Kasumi-1 (cell line): ENCODE measurements at places on chromosomes 3 and 15.
A peak's percentile ranks its signal among the peaks of the same experiment; 100 is the strongest.

DNA sequence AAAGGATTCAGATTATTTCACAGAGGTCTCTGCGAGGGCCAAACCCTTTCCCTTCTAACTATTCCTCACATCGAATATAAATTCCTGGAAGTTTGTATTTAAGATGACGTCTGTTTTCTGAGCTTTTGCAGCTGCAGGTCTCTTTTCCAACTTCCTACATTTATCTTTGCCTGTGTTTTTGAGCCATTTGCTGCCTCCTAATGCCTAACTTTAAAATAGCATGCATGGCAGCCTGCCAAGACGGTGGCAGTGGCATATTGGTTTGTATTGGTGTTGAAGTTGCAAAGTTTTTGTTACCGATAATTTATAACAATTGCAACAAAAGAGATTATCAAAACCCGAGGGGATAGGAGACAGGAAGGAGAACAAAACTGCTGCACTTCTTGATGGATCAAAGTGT is 187.1 kb upstream of the DNAJC19 start:
- DNase-seq = peak; percentile 67

- DNase-seq = no peak
Observed at GRCh38 chr15:56996093-56996492, 77.6 kb downstream of the TCF12 start.

DNA sequence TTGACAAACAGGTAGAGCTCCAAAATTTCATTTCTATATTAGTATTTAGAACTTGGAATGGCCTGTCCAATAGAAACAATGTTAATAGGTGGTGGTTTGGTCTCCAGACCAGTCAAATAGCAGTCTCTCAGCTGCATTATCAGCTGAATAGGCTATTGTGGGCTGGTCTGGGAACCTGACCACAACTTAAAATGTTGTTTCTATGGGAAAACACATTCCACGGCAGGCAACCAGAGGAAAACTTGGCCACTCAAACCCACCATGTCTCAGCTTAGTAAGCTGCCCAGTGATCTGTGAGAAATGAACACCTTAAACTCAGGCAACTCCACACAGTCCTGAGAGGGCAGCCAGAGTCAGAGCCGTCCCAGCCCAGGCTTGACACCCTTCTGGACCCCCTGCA is 20.4 kb downstream of the FBN1 start:
- DNase-seq = no peak

GRCh38 chr3:112327371-112327951 is 5.5 kb upstream of the CD200 start:
- peak; percentile 97 for DNase-seq

DNA sequence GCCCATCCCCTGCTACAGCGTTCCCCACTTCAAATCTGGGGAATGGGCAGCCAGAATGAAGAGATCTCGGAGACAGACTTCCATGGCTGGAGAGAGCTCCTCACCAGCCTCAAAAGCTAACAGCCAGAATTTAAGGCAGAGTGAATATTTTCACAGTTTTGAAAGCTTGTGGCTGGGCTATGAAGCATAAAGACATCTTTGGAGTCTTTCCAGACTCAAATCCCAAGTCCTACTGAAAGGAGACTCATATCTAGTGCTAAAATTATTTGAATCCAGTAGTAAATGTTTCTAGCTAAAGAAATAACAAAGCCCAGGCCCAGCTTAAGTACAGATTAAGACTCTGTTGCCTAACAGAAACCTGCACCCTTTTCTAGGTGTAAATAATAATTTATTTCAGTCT is 628.4 kb upstream of the ALCAM start:
- DNase-seq = no peak

DNA sequence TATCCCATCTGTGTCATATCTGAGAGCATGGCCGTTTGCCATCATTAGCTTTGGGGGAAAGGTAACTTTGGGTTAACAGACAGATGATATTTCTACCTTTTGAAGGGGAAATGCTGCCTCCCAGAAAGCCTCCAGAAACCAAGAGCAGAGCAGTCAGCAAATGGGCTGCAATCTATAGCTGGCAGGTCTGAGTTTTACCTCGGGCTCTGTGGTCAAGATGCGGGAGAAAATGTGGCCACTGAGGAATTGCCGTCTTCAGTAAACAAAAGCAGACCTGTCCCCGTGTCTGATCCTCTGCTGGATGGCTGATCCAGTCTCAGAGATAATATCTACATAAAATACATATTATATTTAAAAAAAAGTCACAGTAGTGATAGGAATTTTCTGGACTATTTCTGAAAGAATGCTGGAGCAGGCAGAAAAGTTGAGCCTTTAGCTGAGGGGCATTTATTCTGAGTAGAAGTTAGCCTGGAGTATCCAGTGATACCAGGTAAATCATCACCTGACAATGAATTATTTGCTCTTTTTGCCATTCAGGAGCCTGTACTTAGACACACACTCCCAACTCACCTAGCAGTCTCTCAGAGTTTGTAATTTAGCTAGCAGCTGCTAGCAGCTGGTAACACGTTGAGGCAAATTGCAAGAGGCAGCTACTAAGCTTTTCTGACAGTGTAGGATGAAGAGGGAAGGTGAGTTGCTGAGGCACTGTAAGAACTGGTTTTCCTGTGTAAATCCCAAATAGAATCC is 285.3 kb upstream of the RARB start:
- no peak for DNase-seq

DNA sequence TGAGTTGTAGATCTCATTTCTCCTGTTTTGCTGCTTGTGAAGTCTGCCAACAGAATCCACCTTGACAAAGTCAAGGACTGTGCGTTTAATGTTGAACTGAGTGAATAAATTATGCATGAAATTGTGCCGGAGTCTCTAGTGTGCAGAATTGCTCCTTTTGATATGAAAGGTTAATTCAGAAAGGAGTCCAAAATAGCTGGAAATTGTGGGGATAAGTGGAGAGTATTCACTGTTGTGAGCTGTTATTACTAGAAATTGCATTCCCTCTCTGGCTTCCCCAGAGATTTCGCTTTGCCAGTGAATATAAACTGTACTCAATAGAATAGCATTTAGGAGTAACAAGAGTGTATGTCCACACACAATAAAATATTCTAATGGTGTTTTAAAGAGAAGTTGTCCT is 43.1 kb downstream of the SAMMSON start:
- no peak for DNase-seq

GRCh38 chr15:60423537-60423936 is 25.8 kb upstream of the ANXA2 start:
- DNase-seq = peak; percentile 11

- DNase-seq = no peak
Observed at GRCh38 chr3:49671291-49672288, 2.6 kb upstream of the APEH start.

- DNase-seq = no peak
Observed at GRCh38 chr3:182413061-182413460, 380.2 kb upstream of the ATP11B start.

- no peak for DNase-seq
Observed at GRCh38 chr3:36075491-36075890, 304.8 kb upstream of the STAC start.

DNA sequence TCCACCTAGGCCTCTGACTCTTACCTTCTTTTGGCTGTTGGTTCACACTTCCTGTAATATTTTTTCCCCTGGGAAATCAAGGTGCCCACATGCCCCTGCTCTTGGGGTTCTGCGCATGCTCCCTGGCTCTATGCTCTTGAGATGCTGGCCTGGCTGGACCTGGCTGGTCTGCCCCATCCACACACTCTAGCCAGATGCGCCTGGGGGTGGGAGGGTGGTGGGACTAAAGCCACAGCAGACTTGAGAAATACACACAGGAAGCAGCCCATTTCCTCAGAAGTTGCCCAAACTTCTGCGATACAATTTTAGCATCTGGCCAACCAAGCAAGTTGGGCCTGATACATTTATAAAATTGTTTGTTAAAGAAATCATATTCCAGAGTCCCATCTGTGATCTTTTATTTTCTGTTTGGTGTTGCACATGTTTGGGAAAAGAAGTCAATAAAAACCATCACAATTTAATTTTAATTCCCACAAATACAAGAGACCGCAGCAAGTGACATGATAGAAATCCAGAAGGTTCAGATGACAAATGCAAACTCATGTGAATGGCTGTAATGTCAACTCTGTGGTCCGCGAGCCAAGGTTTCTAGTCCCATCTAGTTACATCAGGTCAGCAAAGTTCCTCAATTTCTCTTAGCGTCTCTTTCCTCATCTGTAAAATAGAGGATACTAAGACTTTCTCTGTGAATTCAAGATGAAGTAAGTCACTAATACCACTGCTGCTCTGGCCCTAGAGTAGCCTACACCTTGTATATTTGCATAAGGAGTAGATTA is 55.9 kb upstream of the MEF2A start:
- DNase-seq = peak; percentile 65

- no peak for DNase-seq
Observed at GRCh38 chr3:37183976-37184375, 9.6 kb upstream of the LRRFIP2 start.

DNA sequence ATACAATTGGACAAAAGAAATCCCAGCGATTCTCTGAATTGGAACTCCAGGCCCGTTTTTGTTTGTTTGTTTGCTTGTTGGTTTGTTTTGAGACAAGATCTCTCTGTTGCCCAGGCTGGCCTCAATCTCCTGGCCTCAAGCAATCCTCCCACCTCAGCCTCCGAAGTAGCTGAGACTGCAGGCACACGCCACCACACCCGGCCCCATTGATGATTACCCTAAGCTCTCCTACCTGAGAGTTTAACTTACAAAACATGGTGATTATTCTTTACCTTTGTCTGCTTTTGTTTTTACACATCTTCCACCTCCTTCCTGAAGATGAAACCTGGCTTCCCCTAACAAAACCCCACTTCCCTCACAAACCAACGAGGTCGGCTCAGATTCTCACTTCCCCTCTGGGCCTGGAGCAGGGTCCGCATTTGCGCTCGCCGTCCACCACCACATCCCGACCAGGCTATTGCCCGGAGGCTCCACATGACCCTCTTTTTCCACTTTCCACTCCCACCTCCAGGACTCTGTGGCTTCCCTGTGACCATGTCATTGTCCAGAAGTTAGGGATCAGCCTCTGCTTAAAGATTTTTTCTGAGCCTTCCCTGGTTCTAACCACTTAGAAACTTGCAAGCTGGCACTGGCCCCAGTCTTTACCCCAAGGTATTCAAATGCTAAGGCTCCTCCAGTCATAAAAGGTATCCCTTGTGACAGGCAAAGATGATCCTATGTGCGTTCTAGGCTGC is 14.8 kb downstream of the KLHL6 start:
- no peak for DNase-seq

GRCh38 chr3:52620580-52620979 is 65.1 kb downstream of the PBRM1 start:
- no peak for DNase-seq

GRCh38 chr3:23086831-23087230 is 116.3 kb upstream of the UBE2E2 start:
- no peak for DNase-seq

GRCh38 chr3:12902181-12902999 is 61.0 kb upstream of the RPL32 start:
- no peak for DNase-seq

DNA sequence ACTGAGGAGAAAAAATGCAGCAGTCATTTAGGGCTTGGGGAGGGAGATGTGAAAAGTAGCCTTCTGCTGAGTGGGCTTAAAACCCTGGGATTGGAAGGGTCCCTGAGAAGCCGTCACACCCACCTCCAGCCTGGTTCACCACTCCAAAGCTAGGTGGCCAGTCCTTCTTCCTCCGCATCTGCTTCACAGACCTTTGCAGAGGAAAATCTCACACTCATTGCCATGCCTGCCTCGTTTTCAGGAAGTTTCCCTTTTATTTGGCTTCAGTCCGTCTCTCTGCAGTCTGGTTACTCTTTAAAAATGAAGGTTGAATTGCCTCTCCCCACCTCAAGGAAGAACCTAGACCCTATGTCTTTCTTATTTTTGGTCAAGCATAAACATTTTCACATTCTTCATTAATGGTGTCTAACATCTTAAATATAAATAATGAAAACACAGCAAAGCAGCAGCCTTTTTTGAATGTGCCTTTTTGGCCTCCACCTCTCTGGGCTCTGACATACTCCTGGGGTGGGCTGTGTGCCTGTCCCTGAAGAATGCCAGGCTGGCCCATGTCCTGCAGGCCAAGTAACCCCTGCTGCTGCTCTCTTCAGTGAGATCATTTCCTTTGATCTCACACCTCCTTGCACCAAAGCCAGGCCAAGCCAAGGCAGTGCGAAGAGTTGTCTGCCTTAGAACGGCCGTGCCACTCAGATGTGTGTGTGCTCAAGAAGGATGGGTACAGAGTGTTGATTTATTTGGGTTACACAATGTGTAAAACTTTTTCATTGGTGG is 11.0 kb downstream of the MRAS start:
- DNase-seq = no peak

GRCh38 chr3:68912376-68912775 is 20.0 kb downstream of the TAFA4 start:
- no peak for DNase-seq

DNA sequence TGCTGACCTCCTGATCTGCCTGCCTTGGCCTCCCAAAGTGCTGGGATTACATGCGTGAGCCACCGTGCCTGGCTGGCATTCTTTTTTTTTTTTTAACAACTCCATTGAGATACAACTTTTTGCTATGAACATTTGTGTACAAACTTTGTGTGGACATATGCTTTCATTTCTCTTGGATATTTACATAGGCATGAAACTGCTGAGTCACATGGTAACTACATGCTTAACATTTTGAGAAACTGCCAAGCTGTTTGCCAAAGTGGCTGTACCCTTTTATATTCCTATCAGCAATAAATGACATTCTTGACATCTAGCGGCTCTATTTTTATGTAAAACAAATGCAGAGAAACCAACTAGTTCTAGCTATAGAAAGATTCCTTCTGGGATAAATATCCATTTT is 8.7 kb upstream of the YEATS2 start:
- DNase-seq = no peak

- no peak for DNase-seq
Observed at GRCh38 chr3:54845551-54845950, 82.3 kb downstream of the LRTM1 start.

DNA sequence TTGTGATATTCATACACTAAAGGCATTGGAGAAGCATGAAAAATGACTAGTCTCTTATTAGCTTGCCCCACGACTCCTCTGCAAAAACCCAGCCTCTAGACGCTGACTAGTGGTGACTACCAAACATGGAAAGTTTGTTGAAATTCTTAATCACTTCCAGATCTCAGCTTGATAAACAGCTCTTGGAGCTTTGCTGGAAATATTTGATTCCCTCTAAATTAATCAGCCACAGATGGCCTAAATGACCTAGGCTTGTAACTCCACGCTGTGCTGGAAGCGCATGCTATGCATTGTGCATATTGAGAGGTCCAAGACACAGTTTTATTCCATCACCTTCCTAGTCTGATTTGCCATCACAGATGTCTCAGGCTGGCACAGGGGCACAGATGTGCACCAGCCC is 244.7 kb upstream of the ST8SIA2 start:
- DNase-seq = no peak
